ENCODE measurements at places on chromosomes 1 and 21.

DNA sequence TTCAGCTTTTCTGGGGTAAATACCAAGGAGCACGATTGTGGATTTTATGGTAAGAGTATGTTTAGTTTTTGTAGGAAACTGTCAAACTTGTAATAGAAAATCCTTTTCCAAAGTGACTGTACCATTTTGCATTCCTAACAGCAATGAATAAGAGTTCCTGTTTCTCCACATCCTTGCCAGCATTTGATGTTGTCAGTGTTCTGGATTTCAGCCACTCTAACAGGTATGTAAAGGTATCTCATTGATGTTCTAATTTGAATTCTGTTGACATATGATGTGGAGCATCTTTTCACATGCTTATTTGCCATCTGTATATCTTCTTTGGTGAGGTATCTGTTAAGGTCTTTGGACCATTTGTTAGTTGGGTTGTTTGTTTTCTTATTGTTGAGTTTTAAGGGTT, 50.3 kb upstream of the RGS2 start:
- no peak for DNase-seq

DNA sequence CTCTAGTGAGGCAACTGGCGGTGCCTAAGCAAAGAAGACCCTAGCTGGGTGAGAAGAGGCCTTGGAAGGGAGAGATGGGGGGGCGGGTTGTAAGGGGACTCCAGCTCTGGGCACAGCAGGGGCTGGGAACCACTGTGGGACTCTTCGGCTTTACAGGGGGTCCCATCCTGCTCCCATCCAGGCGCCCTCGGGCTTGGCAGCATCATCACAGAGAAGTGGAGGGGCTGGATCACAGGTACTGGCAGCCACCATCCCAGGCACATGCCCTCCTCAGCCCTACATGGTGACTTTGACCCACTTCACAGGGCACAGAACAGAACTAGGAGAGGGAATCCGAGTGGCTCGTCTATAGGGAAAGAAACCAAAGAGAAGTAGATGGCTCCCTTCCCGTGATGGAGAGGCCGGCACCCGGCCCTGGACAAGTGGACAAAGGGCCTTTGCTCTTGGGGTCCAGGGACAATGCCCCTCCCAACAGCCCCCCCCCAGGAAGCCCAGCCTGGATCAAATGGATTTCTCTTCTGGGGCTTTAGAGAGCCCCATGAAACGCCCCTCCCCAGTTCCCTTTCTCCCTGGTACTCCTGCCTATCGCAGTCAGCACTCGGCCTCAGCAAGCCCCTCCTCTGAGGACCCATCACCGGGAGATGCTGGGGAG, 54.0 kb upstream of the ECE1 start:
- DNase-seq = no peak

DNA sequence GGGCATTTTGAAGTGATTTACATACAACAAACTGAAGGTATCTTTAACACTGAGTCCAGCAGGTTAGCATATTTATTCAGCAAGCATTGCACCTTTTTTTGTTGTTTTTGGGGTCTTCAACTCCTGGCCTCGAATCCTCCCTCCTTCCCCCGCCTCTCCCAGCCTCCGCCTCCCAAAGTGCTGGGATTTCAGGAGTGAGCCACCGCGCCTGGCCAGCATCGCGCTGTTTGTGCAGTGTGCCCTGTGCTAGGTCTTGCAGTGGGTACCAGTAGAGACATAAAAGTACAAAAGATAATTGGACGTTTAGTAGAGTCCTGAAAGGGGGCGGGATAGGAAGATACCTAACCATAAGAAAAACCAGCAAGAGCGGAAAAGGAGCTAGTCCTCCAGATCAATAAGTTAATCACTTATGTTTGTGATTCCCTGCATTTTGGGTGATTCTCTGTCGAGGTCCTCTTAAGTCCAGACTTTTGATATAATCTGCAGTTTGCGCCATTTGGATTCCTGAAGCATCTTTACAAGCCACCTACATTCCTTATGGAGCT, 111.8 kb downstream of the OSBPL9 start:
- DNase-seq = no peak

GRCh38 chr1:35717911-35718476, 690 bp downstream of the C1orf216 start:
- peak; percentile 36 for DNase-seq

DNA sequence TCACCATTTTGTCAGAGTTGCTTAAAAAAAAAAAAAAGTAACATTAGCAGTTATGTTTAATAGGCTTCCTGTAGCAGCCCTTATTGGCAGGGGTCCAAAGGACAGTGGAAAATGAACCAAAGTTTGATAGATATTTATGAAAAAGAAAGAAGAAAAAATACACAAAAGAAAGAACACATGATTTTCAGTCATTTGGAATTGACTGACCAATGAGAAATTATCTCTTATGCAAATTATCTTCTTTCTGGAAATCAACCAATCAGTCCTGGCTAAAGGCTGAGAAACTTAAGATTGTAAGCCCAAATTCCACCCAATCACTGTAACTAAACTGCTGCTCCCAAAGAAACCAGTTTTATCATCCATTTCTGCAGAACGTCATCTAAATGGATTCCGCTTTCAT, 282.4 kb downstream of the TM2D1 start:
- no peak for DNase-seq

DNA sequence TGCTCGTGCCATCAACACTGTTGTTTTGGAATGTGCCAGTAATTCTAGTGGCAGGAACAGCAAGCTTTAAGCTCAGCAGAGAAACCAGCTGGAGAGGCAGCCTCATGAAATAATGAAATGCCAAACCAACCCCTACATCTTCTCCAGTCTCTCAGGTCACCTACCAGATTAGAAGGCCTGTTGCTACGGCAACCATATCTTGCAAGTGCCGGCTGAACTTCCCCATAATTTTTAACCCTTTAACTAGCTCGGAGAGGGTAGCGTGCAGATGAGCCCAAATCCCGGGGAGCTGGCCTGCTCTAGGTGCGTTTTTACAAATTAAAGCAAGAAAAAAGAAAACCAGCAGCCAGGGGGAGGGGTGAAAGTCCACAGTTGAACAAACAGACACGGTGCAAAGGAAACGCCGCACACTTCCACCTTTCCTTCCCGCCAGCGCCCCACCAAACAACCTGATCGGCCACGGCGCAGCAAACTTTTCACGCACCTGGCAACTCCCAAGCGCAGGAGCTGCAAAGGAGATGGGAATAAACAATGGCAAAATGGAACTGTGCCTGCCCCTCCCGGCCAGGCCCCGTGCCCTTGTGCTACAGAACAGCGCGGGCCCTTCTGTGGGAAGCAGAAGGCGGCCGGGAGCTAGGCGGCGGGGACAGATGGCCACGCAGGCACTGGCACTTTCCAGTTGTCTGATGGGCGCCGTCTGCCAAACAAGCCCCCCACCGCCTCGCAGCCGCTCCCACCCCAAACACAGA, 50.1 kb downstream of the SSBP3 start:
- no peak for DNase-seq

- peak; percentile 16 for DNase-seq
These were observed 19.2 kb upstream of the PEF1 start for GRCh38 chr1:31663622-31664452.

DNA sequence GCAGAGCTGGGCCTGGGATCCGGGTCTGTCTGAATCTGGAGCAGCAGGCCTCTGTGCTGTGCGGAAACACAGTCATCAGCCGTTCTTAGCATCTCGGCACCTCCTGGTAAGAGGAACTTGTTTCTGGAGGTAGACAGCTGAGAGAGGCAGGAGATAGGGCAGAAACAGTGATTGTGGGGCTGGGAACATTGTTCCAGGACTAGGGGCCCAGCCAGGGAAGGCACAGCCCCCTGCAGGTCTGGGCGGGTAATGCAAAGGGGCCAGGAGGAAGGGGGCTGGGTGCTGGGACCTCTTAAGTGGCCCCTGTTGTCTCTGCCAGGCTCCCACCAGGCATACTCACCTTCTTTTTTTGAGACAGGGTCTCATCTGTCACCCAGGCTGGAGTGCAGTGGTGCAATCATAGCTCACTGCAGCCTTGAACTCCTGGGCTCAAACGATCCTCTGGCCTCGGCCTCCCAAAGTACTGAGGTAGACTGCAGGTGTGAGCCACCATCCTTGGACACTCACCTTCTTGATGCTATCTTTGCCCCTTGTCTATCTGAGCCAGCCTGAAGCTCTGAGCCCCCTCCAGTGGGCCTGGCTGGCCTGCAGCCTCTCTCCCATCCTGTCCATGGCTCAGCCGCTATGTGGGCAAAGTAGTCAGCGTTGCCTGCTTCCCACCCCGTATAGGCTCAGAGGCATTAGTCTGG, 134.3 kb upstream of the ZBTB40 start:
- DNase-seq = no peak

GRCh38 chr1:32757213-32757895, 54.8 kb upstream of the SYNC start:
- no peak for DNase-seq

DNA sequence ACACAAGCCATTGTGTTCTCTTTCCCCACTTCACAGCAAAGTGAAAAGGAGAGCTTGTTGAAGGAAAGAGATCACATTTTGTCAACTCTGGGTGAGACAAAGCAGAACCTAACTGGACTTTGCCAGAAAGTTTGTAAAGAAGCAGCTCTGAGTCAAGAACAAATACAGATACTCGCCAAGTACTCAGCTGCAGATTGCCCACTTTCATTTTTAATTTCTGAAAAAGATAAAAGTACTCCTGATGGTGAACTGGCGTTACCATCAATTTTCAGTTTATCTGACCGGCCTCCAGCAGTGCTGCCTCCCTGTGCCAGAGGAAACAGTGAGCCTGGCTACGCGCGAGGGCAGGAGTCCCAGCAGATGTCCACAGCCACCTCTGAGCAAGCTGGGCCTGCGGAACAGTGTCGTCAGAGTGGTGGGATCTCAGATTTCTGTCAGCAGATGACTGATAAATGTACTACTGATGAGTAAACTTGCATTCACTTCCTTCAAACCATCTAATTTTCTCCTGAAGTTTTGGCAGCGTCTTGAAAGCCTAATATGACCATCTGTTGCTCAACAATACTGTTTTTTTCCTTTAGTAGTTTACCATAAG, 43.7 kb downstream of the BACH1 start:
- DNase-seq = no peak

DNA sequence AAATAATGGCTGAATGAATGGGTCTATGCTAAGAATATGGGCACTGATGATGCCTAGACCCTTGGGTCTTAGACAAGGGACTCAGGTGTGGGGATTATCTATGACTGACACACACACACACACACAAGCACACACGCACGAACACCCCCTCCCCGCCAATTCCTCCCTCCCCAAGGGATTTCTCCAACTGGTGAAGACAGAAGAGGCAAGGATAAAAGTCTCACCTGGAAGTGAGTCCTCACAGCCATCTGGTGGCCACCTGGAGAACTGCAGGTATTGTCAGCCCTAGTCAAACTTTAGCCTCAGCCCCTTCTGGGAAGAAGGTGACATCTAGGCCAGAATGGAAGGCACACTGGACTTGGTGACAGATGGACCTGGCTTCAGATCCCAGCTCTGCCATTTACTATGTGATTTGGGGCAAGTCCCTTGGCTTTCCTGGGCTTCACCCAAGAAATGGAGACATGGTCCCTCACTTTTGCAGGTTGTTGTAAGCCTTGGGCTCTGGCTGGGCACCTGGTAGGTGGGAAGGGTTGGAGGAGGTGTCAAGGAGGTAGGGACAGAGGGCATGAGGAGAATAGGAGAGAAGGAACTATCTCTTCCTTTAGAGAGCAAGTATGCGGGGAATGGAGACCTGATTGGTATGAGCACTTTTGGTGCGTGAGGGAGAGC, 4.0 kb upstream of the GPR3 start:
- DNase-seq = no peak

- no peak for DNase-seq
These were observed 107.3 kb upstream of the POU3F1 start for GRCh38 chr1:38153778-38154470.

GRCh38 chr1:222223010-222223409, 324.9 kb downstream of the HHIPL2 start:
- DNase-seq = no peak

GRCh38 chr1:63454269-63454668, 68.8 kb downstream of the ITGB3BP start:
- no peak for DNase-seq

DNA sequence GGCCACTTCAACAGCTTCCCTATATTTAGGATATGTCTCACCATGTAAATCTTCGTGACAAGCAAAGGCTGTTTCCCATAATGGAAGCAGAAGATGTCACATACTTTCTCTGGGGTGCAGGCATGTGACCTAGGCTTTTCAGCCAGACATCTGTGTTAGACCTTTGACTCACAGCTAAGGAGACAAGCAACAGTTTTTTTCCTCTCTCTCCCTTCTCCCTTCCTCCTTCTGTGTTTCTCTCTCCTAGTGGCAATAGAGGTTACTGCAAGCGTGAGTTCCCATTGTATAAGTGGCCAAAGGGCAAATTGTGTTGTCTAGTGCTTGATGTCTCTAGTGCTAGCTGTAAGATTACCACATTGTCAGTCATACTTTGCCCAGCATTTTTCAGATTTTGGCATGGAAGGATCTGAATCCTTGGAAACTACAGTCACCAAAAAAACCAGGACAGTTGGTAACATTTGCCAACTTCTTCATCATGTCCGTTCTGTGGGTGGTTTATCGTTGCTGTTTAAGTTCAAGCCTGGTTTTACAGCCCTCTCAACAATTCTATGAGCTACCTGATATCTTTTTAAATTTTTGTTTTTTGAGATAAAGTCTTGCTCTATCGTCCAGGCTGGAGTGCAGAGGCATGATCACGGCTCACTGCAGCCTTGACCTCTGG, 44.4 kb upstream of the RABGAP1L start:
- peak; percentile 3 for DNase-seq

GRCh38 chr21:42120903-42121535, 49.9 kb downstream of the UMODL1 start:
- DNase-seq = no peak

- no peak for DNase-seq
These were observed 59.6 kb downstream of the SMYD3 start for GRCh38 chr1:246447501-246447900.

GRCh38 chr21:36700971-36701755, 2.2 kb downstream of the SIM2 start:
- no peak for DNase-seq

GRCh38 chr1:203555511-203556046, 61.6 kb downstream of the OPTC start:
- DNase-seq = no peak

DNA sequence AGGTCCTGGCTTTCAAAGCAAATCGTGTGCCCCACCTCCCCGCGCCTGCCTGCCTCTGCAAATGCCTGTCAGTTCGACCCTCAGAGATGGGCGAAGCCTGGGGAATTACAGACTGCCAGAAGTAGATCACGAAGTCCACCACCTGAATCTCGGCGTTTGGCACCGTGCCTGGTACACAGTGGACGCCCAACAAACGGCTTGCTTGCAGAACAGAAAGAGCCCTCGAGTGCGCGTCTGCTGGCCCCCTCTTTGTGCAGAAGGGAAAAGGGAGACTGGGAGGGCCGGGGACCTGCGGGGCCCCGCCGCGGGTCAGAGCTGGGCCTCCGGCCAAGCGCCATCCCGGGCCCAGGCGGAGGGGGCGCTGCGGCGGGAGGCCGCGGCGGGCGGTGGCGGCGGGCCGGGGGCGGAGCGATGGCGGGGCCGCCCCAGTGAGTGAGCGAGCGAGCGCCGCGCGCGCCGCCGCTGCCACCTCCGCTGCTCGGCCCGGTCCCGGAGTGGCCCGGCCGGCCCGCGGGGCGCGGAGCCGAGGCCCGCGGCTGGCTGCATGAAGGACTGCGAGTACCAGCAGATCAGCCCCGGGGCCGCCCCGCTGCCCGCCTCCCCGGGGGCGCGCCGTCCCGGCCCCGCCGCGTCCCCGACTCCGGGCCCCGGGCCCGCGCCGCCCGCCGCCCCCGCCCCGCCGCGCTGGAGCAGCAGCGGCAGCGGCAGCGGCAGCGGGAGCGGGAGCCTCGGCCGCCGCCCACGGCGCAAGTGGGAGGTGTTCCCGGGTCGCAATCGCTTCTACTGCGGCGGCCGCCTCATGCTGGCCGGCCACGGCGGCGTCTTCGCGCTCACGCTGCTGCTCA, at the start of gene ZDHHC18:
TSS of gene ZDHHC18 (plus strand) at position 428 of the 845 bp plus-strand sequence. CDS start at position 545, 117 bp downstream.
- DNase-seq = no peak

All from amygdala (tissue), 56 donors.